Psoas muscle (tissue), 8 donors: ENCODE measurements at places on chromosomes 1 and 21. TPM values are rescaled to one million over a fixed set of nuclear protein-coding genes. Genes with fewer than 3 reads are reported as not detected.

The TBX15 gene
- polyA plus RNA-seq = 105 TPM

The CLDN17 gene
- polyA plus RNA-seq = not detected

The XCL1 gene
- polyA plus RNA-seq = 0.03 TPM

The ILDR2 gene
- 0.12 TPM for polyA plus RNA-seq

The TMEM240 gene
- 0.55 TPM for polyA plus RNA-seq

The ADGRL2 gene
- polyA plus RNA-seq = 5.7 TPM

The SPATA45 gene
- not detected for polyA plus RNA-seq

- no peak for DNase-seq
Observed at GRCh38 chr1:17833661-17834501, 78.7 kb downstream of the ACTL8 start.

- no peak for DNase-seq
Observed at GRCh38 chr1:185610954-185611353, 123.2 kb upstream of the HMCN1 start.

- peak; percentile 82 for DNase-seq
Observed at GRCh38 chr1:20361805-20362381, 71.2 kb downstream of the VWA5B1 start.

DNA sequence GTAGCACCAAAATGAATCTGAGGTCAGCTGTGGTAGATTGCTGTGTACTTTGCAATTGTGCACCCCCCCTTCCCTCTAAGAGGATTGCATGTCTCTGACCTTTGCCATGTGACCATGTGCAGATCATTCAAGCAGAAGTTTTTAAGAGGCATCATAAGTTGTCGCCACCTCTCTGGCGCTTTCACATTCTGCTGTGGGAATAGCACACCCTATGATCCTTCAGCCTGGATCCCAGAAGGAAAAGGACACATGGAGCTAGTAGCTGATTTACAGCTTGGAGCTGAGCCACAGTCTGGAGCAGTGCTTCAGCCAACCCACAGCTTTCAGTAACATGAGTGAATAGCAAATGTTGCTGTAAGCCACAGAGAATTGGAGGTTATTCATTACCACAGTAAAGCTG lies 158.5 kb downstream of the TSEN15 start:
- no peak for DNase-seq

GRCh38 chr1:153683854-153684253 lies 5.4 kb downstream of the NPR1 start:
- DNase-seq = no peak

- DNase-seq = no peak
Observed at GRCh38 chr1:202158810-202159533, 1.4 kb downstream of the PTPN7 start.

DNA sequence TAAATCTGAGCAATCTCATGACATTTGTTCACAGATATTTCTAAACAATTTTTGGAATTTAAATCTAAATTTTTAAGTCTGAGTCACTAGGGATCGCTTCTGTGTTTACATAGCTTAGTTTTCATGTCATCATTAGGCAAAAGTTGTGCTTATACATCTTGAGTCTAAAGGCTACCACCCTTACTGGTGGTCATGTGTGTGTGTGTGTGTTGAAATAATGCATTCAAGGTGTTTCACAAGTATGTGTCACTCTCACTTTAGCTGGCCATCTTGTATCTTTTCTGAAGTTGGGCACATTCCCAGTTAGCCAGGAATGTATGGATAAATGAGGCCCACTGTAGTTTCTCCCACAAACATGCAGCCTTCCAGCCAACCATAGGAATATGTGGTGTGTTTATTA lies 1162.5 kb upstream of the PRMT6 start:
- no peak for DNase-seq

DNA sequence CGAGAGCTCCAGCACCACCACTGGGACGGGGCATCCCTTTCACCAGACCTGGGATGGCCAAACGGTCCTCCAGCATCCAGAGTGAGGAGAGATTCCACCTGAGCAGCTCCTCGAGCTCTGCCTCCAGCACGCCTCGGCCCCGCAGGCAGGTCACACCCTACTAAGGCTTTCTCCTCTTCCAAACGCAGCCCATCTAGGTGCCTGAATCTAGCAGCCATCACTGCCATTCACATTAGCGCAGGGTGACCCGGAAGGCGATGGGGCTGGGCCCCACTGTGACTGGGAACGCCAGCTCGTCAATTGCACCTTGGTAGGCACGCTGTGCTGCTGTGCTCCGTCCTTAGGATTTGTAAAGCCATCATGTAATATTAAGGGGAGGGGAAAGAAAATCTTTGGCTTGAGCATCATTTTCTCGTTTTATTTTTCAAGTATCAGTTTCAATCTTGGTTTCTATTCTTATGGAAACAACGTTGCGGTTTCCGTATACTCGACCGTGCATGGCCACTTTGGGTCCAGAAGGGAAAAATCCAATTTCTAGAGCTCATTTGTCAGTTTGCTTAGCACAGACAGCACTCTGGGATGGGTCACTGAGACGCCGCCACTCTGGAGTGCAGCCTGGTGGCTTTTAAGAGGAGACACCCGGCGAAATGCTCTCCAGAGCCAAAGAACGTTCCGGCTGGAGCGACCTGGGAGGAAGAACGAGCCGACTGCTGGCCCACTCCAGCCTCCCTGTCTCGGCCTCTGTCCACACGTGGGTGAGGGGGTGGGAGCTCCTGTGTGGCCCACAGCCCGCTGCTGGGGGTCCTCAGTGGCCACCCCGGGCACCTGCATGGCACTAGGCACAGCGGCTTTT lies 173.6 kb downstream of the PRDM16 start:
- DNase-seq = no peak

DNA sequence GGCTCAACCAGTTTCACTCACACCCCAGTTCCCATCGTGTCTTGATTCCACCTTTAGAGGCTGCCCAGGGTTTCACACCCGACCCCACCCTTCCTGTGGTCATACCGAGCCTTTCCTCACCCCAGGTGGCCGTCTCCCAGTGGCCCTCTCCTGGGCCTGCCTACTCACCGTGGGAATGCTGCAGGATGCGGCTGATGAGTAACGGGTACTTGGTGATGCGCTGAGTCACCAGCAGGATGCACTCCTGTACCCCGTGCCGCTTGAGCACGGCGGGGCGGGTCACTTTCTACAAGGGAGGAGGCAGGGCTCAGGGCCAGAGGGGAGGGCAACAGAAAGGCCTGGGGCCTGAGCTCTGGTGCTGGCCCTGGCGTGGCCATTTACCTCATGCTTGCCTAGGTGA lies 16.4 kb downstream of the ARHGEF2 start:
- DNase-seq = peak; percentile 82

GRCh38 chr1:49098866-49099265 lies 322.2 kb upstream of the BEND5 start:
- no peak for DNase-seq

- DNase-seq = no peak
Observed at GRCh38 chr1:39089931-39090521, 63.9 kb downstream of the NDUFS5 start.

DNA sequence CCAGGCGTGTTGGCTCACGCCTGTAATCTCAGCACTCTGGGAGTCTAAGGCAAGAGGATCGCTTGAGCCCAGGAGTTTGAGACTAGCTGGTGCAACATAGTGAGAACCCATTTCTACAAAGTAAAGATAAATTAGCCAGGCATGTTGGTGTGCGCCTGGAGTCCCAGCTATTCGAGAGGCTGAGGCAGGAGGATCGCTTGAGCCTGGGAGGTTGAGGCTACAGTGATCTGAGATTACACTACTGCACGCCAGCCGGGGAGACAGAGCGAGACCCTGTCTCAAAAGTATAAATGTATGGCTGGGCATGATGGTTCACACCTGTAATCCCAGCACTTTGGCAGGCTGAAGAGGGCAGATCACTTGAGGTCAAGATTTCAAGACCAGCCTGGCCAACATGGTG lies 51.5 kb upstream of the LBR start:
- DNase-seq = no peak

DNA sequence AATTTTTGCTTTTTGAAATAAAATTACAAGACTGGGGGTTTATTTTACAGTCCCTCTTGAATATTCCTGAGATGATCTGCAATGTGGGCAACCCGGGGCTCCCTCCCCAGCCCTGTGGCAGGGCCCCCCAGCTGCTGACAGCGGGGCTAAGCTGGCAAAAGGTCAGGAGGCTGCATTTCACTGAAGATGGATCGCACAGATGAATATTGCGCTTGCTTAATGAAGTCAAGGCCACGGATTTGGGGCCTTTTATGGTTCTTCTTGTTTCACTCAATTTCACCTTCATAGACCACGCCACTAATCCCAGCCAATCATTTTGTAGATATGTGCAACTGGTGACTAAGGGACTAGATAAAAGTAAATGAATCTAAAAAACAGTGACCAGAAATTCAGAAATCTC lies 50.8 kb upstream of the SLC22A15 start:
- DNase-seq = no peak

DNA sequence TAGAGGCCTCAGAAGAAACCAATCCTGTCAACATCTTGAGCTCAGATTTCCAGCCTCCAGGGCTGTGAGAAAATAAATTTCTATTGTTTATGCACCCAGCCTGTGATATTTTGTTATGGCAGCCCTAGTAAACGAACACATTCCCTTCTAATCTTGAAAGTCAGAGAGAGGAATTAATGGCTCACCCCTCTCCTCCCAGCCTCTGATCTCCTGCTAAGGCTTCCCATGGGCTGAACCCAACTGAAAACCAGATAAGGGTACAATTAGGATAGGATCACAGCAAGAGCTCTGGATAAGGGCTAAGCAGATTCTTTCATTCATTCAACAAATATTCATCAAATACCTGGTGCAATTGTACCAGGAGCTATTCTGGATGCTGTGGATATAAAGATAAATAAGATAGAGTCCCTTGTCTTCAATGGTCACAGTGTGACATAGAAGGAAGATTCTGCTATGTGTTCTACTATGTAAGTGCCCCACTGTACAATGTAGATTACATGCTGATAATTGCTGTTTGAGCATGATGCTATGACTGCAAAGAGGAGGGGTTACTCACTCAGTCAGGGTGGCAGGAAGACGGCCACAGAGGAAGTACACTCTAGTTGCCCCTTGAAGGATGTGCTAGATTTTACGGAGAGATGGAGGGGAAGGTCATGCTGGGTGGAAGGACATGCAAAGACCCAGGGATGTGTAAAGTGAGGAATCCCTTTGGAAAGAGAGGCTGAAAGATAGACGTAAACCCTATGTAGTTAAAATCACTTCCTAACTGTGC lies 203.3 kb upstream of the JUN start:
- no peak for DNase-seq

GRCh38 chr1:221926441-221926840 lies 184.6 kb upstream of the DUSP10 start:
- DNase-seq = no peak

DNA sequence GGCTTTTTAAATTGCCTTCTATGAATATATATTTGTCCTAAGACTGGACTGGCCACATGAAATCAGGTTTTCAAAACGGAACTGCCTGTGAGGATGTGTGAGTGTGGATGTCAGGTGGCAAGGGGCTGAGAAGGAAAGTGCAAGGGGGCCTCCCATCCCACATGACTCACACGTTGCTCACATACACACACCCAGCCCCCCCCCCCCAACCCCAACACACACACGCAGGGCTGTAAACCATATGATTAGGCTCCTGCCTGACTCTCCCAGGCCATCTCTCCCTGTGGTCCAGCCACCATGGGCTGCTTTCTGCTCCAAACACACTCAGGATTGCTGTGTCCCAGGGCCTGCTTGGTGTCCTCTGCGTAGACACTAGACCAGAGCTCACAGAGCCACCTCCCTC lies 22.4 kb downstream of the DEGS1 start:
- no peak for DNase-seq

DNA sequence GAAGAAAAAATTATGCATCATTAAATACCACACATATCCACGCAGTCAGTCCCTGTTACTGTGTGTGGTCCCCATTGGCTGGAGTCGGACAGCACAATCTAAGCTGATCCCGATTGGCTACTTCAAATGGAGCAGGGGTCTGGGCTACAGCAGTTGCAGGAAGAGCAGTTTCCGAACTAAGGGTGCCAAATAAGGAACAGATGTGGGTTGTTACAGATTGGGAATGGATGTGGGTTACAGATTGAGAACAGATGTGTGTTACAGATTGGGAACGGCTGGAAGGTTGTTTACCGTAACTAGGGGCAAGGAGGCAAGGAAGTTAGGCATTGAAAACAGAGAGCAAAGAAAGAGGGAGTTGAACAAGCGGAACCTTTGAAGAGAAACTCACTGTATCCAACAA lies 19.9 kb downstream of the OR2L13 start:
- DNase-seq = no peak

DNA sequence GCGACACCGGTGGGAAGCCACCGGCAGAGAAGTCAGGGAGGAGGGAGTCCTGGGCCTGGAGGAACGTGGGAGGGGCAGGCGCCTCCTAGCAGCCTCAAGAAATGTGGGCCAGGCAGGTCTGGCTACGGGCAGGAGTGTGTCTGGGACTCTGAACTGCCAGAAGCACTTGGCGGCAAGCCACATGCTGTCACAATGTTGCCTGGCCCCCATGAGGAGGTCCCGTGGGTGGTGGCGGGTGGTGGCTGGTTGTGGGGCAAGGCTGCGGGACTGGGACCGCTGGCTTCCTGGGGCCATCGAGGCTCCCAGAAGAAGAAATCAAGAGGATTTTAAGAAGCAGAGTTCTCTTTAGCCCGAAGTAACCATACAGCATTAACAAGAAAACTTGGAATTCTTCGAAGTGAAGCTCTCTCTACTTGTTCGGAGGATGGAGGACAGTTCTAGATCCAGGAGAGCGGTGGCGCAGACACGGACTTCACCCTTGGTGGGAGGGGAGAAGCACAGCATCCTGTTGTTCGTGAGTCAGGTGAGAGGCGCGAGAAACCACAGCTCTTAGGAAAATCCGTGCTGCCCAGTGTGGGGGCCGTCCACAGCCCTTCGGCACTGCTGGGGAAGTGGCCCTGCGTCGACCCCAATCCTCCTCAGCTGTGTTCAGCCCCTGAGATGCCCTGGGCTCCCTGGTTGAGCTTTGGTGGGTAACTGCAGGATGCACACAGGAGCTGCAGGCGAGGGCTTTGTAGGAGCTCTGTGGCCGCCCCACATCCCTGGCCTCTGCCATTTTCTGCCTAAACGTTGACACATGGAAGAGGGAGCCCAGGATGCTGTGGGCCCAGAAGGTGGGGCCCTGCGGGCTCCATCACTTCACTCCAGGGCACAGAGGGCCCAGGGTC lies 12.4 kb downstream of the SKI start:
- peak; percentile 84 for DNase-seq

DNA sequence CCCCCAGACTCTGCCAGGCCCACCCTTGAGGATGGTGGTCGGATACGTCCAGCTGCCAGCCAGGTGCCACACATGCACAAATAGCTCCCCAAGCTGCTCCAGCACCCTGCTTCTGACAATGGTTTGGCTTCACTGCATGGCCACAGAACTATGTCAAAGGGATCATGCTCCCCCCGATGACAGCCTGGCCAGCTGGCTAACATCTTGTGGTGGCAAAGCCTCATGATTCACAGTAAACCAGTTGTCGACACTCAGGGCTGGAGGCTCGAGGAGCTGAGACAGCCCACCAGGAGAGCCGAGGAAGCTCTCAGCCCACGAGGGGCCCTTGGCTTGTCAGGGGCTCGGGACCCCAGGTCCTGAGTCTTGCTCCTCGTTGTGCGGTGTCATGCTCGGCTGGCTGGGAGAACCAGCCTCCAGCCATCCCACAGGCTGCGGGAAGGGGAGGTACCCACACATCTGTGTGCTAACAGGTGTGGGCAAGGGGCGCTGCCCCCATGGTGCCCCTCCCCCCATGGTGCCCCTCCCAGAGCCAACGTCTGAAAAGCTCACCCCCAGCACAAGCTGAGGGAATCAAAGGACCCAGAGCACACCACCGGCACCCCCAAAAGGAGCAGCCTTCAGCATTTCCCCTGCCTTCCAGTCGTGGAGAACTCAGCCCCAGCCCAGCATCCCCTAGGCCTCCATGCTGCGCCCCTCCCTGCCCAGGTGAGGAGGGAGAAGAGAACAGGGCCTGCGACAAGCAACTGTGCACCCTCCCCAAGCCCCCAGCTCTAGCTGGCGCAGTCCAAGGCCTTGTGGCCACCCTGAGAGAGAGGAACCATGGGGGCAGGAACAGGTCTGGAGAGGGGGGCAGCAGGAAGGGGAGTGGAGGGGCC lies 41.2 kb downstream of the KIF21B start:
- no peak for DNase-seq
